ENCODE measurements at places on chromosomes 16 and 17. TPM values are rescaled to one million over a fixed set of nuclear protein-coding genes. Genes with fewer than 3 reads are reported as not detected.

MT1M gene
- not detected for total RNA-seq

MYH11 gene
- total RNA-seq: 0.08 TPM

P2RX5 gene
- total RNA-seq: 30.8 TPM

SLC35G6 gene
- total RNA-seq: not detected

DNA sequence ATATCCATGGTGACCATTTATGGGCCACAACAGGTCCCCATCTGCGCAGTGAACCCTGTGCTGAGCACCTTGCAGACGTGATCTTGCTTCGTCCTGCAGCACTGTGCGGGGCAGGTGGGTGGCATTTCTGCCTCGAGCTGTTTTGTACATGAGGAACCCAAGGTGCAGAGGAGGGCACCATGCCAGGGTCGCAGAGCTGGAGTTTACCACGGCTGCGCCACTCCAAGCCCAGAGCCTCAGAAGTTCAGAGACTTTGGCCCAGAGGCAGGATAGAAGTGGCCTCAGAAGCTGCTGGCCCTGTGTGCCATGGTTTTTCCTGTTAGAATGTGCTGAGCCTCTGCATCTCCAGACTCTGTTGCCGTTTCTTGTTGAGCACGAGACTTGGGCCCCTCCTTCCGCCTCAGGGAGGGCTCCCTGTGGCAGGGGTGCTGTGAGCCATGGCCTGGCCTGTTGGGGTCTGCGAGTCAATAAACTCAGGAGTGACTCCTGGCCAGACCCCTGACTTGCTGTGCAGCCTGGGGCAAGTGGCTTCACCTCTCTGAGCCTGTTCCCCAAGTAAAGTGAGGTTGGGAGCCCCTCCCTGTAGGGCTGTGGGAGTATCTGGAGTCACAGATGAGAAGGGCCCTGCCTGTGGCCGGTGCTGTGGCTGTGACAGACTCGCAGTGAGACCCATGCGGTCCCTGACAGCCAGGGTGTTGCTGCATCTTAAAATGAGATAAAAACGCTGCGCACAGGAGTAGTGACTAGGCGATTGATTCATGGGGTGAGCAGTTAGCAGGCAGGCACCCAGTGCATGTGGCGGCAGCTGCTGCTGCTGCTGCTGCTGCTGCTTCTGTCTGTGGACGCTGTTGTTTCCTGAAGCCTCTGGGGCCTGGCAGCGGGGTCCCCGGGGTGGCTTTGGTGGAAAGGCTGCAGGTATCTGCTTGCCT is 11.8 kb downstream of the MAP2K3 start:
- no peak overlapping the region for H3K27ac ChIP-seq
- no peak overlapping the region for H3K4me3 ChIP-seq
- H3K27me3 ChIP-seq: no peaks in the 10 kb centered on the region
- H3K36me3 ChIP-seq: peaks cover 33% of the 10 kb centered on the region
- peaks cover 2% of the 10 kb centered on the region for H3K4me1 ChIP-seq

DNA sequence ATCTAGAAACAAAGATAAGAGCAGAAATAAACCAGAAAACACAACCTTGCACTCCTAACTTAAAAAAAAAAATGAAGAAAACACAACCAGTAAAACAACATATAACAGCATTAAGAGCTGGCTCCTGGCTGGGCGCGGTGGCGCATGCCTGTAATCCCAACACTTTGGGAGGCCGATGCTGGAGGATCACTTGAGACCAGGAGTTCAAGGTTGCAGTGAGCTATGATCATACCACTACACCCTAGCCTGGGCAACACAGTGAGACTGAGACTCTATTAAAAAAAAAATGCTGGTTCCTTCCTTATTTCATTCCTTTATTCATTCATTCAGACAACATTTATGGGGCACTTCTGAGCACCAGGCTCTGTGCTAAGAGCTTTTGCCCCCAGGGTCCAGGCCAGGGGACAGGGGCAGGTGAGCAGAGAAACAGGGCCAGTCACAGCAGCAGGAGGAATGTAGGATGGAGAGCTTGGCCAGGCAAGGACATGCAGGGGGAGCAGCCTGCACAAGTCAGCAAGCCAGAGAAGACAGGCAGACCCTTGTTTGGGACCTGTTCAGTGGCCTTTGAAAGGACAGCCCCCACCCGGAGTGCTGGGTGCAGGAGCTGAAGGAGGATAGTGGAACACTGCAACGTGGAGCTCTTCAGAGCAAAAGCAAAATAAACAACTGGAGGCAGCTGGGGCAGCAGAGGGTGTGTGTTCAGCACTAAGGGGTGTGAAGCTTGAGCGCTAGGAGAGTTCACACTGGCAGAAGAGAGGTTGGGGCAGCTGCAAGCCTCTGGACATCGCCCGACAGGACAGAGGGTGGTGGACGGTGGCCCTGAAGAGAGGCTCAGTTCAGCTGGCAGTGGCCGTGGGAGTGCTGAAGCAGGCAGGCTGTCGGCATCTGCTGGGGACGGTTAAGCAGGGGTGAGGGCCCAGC is 2.6 kb downstream of the STH start:
- H3K27me3 ChIP-seq: peaks cover 5% of the 10 kb centered on the region
- H3K36me3 ChIP-seq: no peaks in the 10 kb centered on the region
- no peak overlapping the region for H3K4me3 ChIP-seq
- peaks cover 2% of the 10 kb centered on the region for H3K4me1 ChIP-seq
- DNase-seq: no peak

DNA sequence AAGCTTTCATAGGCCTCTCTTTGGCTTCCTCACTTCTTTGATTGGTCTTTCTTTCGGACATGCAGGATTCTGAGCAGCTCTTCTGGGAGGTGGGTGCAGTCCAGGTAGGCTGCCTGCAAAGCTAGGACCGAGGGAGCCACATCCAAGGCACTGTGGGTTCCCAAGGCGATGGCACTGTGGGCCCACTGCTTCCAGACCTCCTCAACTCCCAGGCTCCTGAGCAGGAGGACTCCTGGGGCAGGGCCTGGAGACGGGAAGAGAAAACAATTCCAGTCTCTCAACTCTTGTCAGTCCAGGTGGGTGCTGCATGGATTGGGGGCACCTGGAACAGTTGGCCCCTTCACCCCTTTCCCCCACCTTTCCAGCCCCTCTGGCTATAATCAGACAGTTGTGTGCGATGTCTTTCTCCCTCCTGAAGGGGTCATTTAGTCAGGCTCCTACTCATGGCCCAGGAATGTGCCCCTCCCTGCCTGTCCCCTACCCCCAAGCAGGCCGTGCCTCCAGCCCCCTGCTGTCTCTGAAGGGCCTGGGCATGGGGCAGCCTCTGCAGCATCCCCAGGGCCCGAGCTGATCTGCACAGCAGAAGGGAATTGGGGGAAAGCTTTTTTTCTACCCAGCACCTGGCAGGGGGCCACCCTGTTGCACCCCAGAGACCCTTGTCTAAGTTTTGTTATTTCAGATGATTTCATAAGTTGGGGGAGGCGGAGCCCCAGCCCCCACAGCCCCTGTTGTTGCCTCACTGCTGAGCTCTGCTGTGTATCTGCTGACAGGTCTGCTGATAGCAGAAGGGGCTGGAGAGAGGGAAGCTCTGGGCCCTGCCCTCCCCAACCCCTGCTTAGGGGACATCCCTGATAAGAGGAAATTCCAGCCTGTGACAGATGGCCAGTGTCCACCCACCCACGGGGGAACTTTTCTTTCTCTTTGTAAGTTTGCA is 330.3 kb downstream of the SEC14L1 start:
- no peak for DNase-seq
- H3K27me3 ChIP-seq: no peaks in the 10 kb centered on the region
- H3K4me1 ChIP-seq: peaks cover 92% of the 10 kb centered on the region
- peaks cover 81% of the 10 kb centered on the region for H3K36me3 ChIP-seq
- peak overlapping the region; percentile 84 for H3K27ac ChIP-seq

DNA sequence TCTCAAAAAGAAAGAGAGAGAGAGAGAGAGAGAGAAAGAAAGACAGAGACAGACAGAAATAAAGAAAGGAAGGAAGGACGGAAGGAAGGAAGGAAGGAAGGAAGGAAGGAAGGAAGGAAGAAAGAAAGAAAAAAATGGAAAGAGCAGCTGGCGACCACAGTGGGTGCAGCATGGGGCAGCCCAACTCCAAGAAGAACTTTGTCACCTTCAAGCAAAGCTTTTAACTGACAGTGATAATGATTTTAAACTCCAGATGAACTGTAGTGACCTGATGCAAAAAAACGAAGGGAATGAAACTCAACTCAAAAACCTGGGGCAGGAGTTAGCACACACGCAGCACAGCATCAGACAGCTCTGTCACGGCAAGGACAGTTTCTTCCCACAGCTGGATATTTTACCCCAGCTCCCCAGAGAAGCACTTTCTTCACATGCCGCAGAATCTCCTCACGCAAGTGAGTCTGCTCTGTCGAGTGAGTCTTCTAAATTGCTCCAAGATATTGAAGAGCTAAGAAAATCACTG is 5.0 kb upstream of the ARHGAP17 start:
- no peak for DNase-seq
- peaks cover 41% of the 10 kb centered on the region for H3K4me1 ChIP-seq
- H3K4me3 ChIP-seq: peak overlapping the region; percentile 11
- no peaks in the 10 kb centered on the region for H3K36me3 ChIP-seq
- no peak overlapping the region for H3K27ac ChIP-seq
- peaks cover 1% of the 10 kb centered on the region for H3K27me3 ChIP-seq

- peak overlapping the region; percentile 99 for H3K27ac ChIP-seq
- peak overlapping the region; percentile 99 for H3K4me3 ChIP-seq
- H3K27me3 ChIP-seq: no peaks in the 10 kb centered on the region
These were observed 1.7 kb upstream of the NLRC3 start for GRCh38 chr16:3578610-3579551.

DNA sequence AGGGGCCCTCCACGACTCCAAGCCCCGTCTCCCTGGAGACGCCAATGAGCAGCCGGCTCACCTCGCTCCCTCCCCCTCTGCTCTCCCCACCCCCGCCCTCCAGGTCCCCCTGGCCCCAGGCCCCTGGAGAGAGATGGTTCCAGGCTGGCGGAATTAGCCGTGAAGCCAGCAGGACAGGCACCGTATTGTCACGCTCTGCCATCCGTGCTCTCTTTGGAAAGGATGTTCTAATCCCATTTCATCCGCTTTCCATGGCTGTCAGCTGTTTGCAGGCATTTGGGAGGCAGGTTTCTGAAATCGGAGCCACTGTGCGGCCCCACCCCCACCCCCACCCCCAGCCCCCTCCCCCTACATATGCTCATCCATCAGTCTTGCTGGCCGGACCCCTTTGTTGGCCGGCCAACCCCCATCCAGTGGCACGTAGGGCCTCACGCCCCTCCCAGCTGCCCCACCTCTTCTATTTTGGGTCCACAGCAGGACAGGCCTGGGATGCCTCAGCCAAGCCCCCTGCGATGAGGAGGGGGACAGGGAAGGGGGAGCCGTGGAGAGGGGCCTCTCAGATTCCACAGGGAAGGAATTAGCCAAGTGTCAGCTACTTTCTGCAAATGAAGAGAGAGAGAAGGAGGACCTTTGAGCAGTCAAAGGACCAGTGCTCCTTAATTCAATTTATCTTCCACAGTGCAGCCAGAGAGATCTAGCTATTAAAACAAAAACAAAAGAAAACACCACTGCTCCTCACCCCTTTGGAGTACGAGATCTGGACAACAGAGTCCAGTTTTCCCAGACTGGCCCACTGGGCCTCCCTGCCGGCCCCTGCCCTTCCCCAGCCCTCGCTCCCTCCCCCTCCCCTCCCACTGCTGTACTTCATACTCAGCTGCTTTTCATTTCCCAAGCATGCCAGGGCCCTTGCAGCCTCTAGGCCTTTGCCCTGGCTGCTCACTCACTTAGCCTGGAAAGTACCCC is 30.7 kb downstream of the SDK2 start:
- no peak for DNase-seq
- H3K4me1 ChIP-seq: no peaks in the 10 kb centered on the region
- H3K27me3 ChIP-seq: peaks cover 6% of the 10 kb centered on the region

DNA sequence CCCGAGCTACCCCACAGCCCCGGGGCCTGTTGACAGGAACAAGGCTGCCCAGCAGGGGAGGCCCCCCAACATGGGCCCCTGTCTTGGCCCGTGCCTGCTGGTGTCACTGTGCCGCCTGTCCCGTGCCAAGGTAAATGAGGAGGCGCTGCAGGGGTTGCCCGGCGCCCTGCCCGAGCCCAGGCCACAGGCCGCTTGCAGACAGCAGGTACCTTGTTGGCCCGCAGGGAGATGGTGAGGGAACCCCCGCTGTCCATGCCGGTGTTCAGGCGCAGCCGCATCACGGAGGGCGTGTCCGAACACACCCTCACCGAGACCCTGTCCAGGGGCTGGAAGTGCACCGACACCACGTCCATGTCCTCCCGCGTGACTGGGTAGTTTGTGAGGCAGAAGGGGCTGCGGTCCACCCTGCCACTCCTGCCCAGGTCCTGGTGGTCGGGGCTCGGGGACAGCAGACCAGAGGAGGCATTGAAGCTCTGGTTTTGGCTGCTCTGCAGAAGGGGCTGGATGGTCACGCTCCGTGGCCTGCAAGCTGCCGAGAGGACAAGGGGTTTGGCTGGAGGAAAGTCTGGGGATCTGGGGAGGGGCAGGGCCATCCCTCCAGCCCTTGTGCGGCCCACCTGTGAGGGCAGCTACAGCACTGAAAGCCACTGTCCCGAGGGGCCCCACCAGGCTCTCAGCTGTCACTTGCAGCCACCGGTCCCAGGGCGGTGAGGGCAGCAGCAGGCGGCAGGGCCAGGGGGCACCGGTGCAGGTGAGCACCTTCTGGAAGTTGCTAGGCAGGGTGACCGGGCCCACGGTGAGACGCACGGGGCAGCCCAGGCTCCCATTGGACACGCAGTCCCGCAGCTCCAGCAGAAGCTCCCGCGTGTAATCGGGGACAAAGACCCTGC is 5.6 kb downstream of the PGAP6 start:
- H3K27me3 ChIP-seq: no peaks in the 10 kb centered on the region
- no peak overlapping the region for H3K4me3 ChIP-seq
- no peak overlapping the region for H3K27ac ChIP-seq
- H3K4me1 ChIP-seq: peaks cover 14% of the 10 kb centered on the region
- peaks cover 12% of the 10 kb centered on the region for H3K36me3 ChIP-seq

DNA sequence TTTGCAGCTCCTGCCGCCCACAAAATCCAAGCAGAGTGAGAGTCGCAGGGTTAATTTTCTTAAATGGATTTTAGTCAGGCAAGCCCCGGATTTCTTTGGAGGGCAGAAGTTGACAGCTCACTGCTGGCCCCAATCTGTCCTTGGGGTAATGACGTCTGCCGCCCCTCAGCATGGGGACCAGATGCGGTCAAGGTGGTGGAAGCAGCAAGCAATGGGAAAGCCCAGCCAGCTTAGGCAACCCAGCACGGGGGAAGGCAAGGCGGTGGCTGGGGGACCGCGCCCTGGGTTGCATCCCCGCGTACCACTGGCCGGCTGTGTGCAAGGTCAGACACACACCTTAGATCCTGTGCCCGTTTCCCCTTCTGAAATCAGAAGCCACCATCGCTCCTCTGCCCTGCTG is 321.7 kb downstream of the C16orf95 start:
- peaks cover 2% of the 10 kb centered on the region for H3K4me1 ChIP-seq
- H3K27ac ChIP-seq: no peak overlapping the region
- peaks cover 2% of the 10 kb centered on the region for H3K27me3 ChIP-seq
- no peak for DNase-seq
- no peak overlapping the region for H3K4me3 ChIP-seq

GRCh38 chr16:49951574-49952195 is 73.3 kb upstream of the CNEP1R1 start:
- H3K27ac ChIP-seq: no peak overlapping the region
- DNase-seq: no peak
- no peak overlapping the region for H3K4me3 ChIP-seq
- no peaks in the 10 kb centered on the region for H3K4me1 ChIP-seq
- peaks cover 6% of the 10 kb centered on the region for H3K27me3 ChIP-seq

Measured in activated CD4-positive, alpha-beta memory T cell treated with anti-CD3 and anti-CD28 coated beads, Interleukin-2, amount 10 ng/mL, durations not matched to agents 7 days and 5 days (primary cell).